ENCODE measurements at places on chromosomes 1 and 21.

- DNase-seq: no peak
Measured at GRCh38 chr1:55156093-55156492, 59.1 kb downstream of the USP24 start.

DNA sequence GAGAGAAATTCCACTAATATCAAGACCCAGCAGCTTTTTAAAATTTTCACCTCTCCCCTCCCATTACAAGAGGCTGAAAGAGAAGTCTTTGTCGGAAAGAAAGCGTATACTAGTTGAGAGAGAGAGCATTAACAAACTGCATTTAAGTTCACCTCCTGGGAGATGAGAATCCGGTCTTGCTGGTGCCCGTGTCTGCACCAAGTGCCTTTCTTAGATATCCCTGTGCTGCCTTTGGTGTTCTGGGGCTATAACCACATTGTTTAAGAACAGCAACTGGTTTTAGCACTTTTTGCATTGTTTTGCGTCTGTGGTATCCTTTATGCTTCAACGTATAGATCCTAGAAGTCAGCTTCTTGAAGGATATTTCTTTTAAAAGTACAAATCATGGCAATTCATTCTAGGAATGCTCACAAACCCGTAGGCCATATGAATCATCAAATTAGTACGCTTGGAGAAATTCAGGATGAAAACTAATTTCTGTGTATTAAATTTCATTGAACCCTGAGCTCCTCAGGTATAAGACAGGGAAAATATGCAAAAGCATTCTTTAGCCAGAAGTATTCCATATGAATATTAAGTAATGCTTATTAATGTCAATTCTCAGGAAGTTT lies 3.4 kb upstream of the RPE65 start:
- no peak for DNase-seq

DNA sequence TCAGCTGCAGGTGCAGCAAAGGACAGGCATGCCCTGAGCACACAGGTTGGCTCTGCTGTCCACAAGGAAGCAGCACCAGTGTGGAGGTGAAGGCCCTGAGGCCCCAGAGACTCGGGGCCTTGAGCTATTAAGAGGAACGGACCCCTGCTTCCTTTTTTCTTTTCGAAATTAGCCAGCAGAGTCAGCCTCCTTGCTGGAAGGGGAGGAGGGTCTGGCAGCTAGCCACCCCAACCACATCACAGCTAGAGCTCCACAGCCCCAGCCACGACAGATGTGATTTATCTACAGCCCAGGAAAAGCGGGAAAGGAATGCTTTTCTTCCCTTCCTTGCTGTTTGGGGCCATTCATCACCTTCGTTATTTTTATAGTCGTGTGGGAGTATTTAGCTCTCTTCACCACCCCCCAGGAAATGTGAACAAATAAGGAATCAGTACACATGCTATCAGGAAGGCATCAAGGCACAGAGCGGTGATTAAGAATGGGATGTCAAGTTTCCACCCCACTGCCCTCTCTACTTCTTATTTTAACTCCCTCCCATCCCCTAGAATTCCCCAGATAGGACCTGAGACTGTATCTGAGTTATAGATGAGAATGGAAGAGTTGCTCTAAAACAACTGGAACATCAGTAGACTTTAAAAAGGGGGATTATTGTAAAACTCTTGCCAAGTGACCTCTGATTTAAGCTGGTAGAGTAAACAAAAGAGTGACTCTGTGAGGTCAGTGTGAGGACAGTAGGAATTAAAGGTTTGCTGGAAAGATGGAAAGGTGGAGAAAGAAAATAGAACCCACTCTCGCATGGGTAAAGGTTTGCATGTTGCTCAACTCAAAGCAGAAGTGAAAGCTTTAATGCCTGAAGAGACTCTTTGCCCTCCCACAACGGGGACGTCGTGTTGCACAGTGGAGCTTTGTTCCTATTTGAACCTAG lies 224.7 kb upstream of the GJB5 start:
- DNase-seq: no peak

- no peak for DNase-seq
Measured at GRCh38 chr1:27427816-27428315, 35.4 kb downstream of the GPR3 start.

Data from stomach (tissue), 19 donors.